ENCODE measurements at places on chromosomes 11 and 22.

GRCh38 chr22:39559456-39560105 is 11.0 kb upstream of the CACNA1I start:
- DNase-seq, result peak; percentile 51

GRCh38 chr11:13535819-13536218 is 40.0 kb upstream of the PTH start:
- DNase-seq, result no peak

DNA sequence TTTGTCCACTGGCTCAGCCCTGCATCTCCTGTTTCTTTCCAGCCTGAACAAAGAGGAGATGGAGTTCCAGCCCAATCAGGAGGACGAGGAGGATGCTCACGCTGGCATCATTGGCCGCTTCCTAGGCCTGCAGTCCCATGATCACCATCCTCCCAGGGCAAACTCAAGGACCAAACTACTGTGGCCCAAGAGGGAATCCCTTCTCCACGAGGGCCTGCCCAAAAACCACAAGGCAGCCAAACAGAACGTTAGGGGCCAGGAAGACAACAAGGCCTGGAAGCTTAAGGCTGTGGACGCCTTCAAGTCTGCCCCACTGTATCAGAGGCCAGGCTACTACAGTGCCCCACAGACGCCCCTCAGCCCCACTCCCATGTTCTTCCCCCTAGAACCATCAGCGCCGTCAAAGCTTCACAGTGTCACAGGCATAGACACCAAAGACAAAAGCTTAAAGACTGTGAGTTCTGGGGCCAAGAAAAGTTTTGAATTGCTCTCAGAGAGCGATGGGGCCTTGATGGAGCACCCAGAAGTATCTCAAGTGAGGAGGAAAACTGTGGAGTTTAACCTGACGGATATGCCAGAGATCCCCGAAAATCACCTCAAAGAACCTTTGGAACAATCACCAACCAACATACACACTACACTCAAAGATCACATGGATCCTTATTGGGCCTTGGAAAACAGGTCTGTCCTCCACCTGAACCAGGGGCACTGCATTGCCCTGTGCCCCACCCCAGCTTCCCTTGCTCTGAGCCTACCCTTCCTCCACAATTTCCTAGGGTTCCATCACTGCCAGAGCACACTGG is 5.0 kb downstream of the FTH1 start:
- peak; percentile 60 for DNase-seq

GRCh38 chr11:16242806-16243205 is 113.5 kb downstream of the SOX6 start:
- DNase-seq, result no peak

DNA sequence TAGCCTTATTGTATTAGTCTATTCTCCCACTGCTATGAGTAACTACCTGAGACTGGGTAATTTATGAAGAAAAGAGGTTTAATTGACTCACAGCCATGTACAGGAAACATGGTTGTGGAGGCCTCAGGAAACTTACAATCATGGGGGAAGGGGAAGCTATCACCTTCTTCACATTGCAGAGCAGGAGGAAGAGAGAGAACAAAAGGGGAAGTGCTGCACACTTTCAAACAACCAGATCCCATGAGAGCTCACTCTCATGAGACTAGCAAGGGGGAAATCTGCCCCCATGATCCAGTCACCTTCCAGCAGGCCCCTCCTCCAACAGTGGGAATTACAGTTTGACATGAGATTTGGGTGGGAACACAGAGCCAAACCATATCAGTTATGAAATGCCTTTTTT is 179.4 kb downstream of the ARHGAP42 start:
- no peak for DNase-seq

DNA sequence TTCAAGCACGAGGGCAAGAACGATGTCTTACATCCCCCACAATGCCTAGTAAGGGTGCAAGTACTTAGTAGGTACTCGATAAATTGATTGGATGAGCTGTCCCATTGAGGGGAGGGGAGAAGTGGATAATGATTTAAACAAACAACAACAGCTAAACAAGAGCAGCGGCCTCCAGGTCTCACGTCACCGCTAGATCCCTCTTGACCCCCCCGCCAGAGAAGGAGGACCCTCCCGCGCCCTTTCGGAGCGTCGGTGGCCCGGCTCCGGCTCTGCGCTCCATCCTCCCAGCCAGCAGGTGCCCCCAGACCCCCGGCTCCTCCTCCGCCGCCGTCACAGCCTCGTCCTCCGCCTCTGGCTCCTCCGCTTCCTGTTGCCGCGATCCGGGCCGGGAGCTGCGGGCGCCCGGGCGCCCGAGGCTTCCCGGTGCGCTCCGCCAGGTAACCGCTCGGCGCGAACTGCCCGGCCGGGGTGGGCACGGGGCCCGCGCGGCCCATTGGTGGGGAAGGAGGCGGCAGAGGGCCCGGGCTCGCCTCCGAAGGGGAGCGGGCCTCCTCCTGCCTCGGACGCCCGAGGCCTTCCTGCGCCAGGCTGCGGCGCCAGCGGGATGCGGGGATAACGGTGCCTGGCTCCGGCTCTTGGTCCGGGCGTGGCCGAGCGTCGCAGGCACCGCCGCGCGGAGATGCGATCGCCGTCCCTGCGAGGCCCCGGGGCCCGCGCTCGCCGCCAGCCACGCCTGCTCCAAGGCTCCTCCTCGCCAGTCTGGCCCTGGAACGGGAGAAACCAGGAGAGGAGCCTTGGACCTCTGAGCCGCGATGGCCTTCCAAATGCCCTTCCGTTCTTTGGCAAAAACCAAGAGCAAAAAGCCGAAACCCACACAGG is at the start of gene TLCD5:
Gene TLCD5, plus strand, starts transcription at position 368 of the 879 bp plus-strand sequence. CDS start 2,143 bp downstream, outside the sequence.
- no peak for DNase-seq

DNA sequence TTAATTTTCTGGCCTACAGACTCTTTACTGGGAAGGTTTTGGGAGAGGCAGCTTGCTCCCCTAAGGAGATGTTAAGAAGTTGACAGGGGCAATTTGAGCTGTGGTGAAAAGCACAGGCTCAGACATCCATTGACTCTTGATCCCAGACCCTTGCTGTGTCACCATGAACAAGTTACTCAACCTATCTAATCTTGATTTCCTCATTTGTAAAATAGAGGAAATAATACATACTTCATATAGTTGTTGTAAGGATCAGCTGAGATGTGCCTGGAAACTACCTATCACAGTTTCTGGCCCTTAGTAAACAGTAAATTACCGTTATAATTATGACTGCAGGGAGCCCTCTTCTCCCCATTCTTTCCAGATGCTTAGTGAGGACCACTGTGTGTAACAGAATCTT is 16.6 kb upstream of the SCGB1D4 start:
- peak; percentile 80 for DNase-seq

GRCh38 chr11:2989551-2989950 is 2.6 kb downstream of the NAP1L4 start:
- DNase-seq, result no peak

GRCh38 chr11:70383664-70384565 is 14.4 kb upstream of the CTTN start:
- no peak for DNase-seq

DNA sequence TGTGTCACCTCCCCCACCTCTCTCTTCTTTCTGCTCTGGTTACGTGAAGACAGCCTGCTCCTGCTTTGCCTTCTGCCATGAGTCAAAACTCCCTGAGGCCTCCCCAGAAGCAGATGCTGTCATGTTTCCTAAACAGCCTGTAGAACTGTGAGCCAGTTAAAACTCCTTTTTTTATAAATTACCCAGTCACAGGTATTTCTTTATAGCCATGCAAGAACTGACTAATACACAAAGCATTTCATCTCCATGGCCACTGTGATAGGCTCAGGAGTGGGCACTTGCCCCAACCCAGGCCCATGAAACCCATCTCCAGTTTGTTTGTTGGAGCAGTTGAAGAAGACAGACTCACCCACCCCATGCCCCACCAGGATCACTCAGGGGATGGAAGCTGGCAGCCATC is 253.3 kb upstream of the ISX start:
- DNase-seq, result no peak

DNA sequence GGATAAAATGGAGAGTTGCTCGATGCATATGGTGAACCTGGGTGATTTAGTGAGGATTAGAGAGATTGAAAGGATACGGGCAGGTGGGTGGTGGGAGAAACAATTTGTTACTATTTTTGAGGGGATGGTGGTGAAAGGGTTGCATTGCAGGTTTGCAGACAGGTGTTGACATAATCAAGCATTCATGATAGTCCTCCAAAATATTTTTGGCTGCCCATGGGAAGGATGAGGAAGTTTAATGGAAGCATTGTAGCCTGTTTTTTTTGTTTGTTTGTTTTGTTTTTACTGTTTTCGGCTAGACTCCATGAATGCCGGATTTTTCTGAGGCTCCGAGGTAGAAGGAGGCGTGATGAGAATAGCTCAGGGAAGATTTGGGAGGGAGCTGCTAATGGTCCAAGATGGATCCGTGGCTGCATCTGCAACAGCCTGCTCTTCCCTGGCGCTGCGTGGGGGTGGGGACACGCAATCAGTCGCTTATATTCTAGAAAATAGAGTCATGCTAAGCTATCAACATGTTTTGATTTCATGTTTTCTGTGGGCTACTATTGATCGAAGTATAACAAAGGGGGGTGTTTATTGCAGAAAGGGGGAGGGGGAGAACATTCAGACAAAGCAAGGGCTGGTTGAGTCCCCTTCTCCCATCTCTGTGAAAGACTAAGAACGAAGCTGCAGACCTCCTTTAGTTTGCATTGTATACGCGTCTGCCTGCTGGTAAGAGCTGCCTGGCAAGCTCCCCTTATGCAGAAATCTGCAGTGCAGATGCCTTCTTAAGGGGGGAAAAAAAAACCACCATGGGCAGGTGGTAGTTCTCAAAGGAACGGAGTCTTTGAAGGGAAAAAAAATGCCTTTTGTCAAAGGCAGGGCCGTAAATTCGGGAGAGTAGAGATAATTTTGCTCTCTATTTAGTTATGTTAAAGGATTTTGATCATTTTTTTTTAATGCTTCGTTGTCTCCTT is 1.0 kb downstream of the RTN3 start:
- peak; percentile 51 for DNase-seq

DNA sequence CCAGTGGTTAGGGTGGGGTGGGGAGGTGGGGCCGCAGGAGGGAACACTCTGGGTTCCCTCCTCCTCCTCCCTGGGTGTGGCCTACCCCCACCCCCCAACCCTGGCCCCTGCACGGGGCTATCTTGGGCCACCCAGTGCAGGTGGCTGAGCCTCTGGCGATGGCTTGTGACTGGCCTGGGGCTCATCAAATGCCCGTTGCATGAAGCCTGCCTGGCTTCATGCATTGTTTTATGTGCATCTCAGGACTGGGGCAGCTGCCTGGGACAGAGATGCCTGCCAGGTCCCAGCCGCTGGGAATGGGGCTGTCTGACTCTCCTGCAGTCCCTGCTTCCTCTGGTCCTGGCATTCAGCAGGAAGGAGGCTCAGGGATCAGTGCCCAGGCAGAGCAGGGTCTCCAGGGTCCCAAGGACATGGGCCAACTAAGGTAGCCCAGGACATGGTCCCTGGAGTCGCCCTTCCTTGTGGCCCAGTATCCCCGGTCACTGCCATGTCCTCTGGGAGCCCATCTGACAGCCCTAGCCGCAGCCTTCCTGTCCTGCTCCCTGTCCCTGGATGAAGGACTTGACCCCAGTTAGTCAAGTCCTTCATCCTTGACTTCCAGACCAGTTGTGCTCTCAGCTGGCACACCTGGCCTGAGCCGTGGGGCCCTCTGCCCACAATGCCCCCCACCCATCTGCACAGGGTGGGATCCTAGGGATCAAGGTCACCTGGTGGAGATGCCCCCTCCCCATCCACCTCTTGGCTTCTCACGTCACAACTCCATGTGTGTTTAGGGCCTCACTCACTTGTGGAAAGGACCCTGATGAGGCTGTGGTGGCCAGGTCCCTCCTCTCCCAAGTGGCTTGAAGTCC is 112.1 kb upstream of the FGF3 start:
- DNase-seq, result no peak

GRCh38 chr11:15772981-15773380 is 583.4 kb downstream of the SOX6 start:
- no peak for DNase-seq

GRCh38 chr22:25488244-25489020 is 76.0 kb upstream of the GRK3 start:
- DNase-seq, result peak; percentile 89

DNA sequence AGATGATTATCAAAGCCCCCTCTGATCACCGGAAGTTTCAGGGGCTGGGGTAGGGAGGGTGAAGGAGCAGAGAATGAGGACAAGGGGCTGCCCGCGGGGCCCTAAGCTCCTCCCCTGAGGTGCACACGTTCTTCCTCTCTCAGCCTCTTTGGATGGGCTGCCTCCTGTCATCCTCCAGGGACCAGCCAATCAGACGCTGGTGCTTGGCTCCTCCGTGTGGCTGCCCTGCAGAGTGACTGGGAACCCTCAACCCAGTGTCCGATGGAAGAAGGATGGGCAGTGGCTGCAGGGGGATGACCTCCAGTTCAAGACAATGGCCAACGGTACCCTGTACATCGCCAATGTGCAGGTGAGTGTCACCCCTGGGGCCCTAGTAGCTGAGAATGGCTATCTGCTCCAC is 7.5 kb downstream of the ROBO3 start:
- DNase-seq, result no peak

GRCh38 chr11:44319170-44319551 is 9.2 kb upstream of the ALX4 start:
- no peak for DNase-seq

DNA sequence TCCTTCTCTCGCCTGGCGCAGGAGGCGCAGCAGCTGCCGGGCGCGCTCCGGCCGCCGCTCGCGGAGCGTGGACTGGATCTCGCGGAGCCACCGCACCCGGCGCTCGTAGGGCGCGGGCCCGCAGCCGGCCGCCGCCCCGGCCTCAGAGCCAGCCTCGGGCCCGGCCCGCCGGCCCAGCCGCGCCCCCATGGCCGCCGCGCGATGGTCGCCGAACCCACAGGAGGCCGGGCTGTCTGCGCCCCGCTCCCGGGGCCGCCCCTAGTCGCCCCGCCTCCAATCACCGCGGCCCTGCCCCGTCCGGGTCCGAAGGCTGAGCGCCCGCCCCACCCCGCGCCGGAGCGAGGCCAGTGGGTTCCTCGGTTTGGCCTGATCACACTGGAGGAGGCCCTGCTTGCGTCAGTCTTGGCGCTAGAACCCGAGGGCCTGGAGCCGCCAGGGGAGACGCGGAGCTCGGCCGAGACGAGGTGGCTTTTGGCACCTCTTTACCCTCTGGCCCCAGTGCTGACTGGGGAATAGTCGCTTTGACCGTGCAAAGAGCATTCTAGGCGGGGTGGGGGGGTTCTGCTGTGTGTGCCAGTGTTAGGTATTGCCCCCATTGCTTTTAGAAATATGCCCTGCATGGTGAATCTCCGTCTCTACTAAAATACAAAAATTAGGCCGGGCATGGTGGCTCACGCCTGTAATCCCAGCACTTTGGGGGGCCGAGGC is at the start of gene LRRC75B:
Gene LRRC75B, minus strand, starts transcription at position 223 of the 708 bp plus-strand sequence. Its CDS starts 34 bp downstream, at position 189.
- peak; percentile 91 for DNase-seq

- no peak for DNase-seq
Measured at GRCh38 chr11:8335186-8335585, 71.5 kb upstream of the LMO1 start.

- peak; percentile 61 for DNase-seq
Measured at GRCh38 chr11:35063488-35063931, 75.5 kb upstream of the CD44 start.

DNA sequence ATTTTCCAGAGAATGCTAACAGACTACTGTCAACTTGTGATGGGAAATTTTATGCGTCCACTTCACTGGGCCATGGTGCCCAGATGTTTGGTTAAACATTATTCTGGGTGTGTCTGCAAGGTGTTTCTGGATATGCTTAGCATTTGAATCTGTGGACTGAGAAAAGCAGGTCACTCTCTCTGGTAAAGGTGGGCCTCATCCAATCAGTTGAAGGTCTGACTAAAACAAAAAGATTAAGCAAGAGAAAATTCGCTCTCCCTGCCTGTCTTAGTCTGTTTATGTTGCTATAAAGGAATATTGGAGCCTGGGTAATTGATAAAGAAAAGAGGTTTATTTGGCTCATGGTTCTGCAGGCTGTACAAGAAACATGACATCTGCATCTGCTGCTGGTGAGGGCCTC is 32.1 kb upstream of the CD81 start:
- DNase-seq, result no peak
